ENCODE measurements at places on chromosomes 16 and 17.

DNA sequence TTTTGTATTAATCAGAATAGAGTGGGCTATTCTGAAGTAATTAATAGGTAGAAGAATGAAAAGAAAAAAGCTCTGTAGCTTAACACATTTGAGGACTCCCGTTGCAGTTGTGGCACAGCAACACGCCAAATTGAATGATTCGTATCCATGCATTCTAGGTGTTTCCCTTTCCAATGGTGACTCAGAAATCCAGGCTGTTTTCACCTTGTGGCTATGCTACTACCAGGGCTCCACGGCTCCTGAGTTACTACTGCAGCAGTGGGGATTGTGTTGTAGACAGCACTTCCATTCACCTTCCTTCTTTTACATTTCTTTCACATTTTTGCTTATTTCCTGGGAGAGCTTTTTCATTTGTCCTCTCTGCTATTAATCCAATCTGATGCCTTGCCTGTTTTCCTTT, 1616.4 kb downstream of the CDH8 start:
- DNase-seq: no peak

- DNase-seq: peak; percentile 66
These were observed 178.6 kb downstream of the NTN1 start for GRCh38 chr17:9199571-9200551.

- no peak for DNase-seq
These were observed 4.8 kb downstream of the MEAK7 start for GRCh38 chr16:84499638-84500037.

DNA sequence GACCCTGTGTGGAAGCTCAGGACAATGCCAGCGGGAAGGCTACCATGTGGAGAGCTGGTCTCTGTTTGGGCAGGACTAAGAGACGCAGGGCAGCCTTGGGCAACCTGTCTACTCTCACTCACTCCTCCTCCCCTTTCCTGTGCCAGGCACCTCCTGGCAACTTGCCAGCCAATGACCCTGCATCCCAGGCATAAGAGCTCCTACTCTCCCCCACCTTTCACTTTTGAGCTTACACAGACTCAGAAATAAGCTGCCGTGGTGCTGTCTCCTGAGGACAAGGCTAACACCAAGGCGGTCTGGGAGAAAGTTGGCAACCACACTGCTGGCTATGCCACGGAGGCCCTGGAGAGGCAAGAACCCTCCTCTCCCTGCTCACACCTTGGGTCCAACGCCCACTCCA, 2.6 kb downstream of the HBM start:
- DNase-seq: peak; percentile 48

DNA sequence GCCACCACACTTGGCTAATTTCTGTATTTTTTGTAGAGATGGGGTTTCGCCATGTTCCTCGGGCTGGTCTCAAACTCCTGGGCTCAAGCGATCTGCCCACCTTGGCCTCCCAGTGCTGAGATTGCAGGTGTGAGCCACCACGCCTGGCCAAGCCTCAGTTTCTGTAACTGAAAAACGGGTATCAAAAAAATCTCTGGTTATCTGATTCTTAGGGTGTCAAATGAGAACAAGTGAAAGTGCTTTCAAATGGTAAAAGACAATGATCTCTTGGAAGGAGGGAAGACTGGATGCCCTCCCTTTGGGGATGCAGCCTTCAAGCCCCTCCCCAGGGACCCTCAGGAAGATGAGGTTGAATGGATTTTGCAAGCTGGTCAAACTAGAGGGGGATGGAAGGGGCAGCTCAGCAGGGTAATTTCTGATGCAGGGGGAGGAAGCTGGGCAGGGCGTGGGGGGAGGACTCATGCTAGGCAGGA, 22.3 kb downstream of the ARHGAP23 start:
- DNase-seq: no peak

GRCh38 chr17:17822189-17822588, 14.6 kb downstream of the SREBF1 start:
- DNase-seq: no peak

DNA sequence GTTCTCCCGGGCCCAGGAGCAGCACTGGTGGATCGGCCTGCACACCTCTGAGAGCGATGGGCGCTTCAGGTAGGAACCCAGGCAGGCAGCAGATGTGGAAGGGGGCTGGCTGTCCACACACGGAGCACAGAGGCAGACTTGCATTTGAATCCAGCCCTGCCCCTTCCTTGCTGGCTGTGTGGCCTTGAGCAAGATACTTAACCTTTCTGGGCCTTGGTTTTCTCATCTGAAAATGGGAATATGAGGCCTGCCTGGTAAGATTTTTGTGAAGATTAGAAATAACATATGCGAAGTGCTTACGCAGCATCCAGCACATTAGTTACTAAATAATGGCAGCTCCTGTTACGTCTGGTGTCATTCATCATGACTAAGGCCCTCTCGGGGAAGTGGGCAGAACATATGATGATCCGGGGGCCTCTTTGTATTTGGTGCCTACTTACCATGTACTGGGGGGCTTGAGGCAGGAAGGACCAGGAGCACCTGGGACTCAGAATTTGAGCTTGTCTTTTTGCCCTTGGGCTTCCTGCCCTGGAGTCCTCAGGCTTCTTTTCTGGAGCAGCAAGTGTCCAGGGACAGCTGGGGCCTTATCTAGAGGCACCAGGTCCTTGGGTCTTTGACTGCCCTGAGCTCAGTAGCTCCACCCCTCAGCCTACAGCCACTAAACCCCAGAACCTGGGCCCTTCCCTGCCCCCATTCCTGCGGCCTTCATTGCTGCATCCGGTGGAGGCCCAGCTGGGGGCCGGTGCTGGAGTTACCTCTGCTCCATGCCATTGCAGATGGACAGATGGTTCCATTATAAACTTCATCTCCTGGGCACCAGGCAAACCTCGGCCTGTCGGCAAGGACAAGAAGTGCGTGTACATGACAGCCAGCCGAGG, 53.8 kb downstream of the MRC2 start:
- DNase-seq: peak; percentile 81

Measured in WERI-Rb-1 (cell line).